Stimulated activated CD8-positive, alpha-beta memory T cell treated with anti-CD3 and anti-CD28 coated beads, Interleukin-7, amount 100 ng/mL, for 1 hour (primary cell): ENCODE measurements at places on chromosomes 5 and 9.

DNA sequence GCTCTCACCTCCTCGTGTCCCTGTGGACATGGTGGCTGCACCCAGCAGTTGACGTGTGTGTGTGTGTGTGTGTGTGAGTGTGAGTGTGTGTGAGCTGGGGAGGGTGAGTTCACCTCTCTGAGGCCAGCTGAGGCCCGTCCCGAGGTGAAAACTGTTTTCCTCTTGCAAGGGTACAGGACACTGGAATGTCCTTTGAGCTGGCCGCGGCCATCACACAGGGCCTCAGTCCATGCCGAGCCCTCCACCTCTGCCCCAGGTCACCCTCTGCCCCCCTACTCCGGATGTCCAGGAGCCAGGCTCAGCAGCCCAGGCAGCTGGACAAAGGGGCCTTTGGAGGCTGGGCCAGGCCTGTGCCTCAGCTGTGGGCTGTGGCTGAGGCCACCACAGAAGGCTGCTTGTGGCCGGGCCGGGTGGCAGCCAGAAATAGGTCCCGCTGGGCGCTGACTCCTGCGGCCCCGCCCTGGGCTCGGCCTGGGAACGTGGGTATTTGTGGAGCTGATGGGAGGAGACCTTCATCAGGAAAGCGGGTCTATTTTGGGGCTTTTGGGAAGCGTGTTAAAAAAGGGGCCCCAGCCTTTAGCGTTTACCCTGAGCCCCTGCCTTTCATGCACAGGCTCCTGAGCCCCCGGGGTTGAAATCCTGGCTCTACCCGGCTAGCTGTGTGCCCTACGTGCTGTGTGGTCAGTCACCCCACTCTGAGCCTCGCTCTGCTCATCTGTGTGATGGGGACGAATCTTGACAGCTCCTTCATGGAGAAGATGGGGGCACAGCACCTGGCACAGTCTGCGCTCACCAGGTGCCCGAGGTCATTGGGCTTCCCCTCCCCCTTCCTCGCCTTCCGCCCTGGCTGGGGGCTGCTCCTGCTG lies 75.1 kb upstream of the IER5L start:
- DNase-seq = no peak

- no peak for DNase-seq
Measured at GRCh38 chr9:131276094-131276888, at the start of gene FAM78A. Gene FAM78A (minus strand): TSS chr9:131276510. CDS start chr9:131276179, 331 bp downstream.

- no peak for DNase-seq
Measured at GRCh38 chr5:118723021-118723338, 265.4 kb downstream of the DTWD2 start.

GRCh38 chr5:44446399-44446798 lies 57.2 kb upstream of the FGF10 start:
- no peak for DNase-seq

GRCh38 chr5:172733131-172733973 lies 37.6 kb downstream of the DUSP1 start:
- DNase-seq = no peak

DNA sequence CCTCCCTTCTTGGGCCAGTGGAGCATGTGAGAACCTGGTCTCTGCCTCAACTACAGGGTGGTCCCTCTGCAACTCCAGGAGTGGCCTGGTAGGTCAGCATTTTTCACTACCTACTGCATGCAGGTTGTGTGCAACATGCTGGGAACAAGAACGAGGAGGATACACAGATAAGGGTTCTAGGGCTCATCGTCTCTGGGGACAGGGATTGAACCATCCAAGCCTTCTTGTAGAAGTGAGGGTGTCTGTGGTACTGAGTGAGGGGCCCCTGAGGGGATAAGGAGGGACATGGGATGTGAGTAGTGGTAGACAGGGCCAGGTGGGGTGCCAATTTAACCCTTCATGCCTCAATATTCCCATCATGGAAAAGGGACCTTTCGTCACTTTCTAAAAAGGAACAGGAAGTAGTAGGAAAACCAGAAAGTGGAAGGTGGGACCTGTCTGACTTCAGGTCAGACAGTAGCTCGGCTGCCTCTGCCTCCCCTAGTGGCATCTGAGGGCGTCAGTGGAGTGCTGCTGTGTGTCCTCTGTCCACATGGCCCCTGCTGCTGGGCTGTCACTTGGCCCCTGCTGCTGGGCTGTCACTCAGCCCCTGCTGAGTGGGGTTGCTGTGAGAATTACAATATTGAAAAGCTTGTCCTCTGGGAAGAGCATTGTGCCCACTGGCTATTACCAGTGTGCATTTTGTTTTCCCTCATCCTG lies 48.6 kb upstream of the RNU6ATAC start:
- no peak for DNase-seq

- DNase-seq = no peak
Measured at GRCh38 chr9:91818225-91818585, 131.8 kb downstream of the ROR2 start.

- no peak for DNase-seq
Measured at GRCh38 chr9:119802133-119802532, 432.9 kb upstream of the BRINP1 start.

- no peak for DNase-seq
Measured at GRCh38 chr5:159886296-159886695, 30.0 kb upstream of the ADRA1B start.

DNA sequence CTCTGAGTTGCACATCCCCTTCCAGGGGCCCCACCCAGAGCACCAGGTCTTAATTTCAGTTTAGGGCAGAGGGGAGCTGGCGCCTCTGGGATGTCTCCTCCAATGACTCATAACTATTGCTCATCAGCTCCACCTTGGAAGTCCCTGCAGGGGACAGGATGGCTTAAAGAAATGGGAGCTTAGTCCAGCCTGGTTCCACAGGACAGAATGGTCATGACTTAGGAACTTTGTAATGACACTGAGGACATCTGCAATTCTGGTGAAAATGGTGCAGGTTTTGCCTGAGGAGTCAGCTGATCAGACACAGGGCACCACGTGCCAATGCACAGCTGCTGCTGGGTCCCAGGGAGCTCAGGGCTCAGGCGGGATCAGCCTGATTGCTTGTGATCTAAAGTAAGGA lies 16.4 kb upstream of the PPP1R26 start:
- no peak for DNase-seq

DNA sequence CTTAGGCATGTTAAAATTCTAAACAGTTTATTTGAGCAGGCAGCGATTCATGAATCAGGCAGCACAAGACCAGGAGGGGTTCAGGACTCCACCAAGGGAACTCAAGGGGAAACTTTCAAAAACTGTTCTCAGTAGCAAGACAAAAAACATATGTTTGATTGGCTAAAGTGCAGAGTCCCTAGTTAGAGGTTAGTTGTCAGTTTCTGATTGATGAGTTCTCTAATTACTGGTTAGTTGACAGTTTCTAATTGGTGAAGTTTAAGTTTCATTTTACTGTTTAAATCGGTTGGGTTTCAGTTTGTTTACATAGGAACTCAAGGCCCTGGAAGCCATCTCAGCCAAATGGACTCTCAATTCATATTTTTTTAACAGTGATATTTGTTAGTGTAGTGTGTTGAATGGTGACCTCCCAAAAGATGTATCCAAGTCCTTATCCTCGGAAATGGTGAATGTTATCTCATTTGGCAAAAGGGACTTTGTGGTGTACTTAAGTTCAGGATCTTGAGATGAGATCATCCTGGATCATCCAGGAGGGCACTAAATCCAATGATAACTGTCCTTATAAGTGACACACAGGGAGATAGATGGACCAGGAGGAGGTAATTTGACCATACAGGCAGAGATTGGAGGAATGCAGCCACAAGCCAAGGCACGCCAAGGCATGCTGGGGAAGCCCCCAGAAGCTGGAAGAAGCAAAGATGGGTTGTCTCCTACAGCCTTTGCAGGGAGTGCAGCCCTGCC lies 219.2 kb upstream of the RAI14 start:
- DNase-seq = no peak

GRCh38 chr5:124796495-124796894 lies 50.1 kb upstream of the ZNF608 start:
- DNase-seq = no peak

DNA sequence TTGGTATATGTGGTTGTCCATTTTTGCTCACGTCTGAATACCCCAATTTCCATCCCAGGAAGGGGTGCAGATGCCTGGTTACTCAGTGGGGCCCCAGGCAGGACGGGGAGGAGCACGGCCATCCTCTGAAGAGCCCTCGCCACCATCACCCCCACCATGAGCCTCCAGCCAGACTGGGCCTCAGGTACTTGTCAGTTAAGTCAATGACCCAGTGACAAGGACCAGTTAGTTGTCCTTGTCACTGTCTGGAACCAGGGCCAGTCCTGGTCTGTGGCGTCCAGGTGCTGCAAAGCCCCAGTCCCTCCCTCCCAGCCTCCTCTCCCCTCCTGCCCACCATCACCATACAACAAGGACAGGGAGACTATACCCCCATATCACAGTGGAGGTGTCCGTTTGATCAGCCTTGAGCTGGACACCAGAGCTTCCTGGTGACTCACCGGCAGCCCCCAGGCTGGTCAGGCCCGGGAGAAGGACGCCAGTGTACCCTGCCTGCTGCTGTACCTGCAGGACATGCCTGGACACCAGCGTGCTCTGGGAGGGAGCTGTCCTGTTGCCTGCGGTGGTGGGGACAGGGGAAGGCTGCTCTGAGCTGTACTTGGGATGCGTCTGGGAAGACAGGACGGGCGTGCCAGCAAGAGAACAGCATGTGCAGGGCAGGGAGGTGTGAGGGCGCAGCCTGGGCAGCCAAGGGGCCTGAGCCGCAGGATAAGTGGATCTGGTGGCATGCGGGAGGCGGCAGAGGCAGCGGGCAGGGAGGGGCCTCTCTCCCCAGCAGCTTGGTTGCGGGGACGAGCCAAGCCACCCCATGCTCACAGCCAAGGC lies 32.6 kb upstream of the TTLL11 start:
- no peak for DNase-seq

DNA sequence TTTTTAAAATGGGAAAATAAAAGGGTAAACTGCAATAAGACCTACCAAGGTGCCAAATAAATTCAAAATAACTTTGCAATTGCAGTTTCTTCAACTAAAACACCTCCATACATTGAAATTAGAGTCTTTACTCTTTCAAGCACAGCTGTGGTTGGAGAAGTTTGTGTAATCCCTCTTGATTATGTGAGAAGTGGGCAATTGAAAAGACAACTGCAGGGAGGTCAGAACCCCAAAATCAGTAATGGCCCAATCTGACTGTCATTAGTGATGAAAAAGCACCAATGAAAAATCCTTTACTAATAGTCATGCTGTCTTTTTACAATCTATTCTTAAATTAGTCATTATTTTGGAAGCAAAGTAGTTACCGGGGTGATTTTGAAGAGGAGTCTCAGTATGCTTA lies 116.7 kb upstream of the RGMB start:
- no peak for DNase-seq
